AG09309 (cell line): ENCODE measurements at places on chromosomes 16 and 17.

- DNase-seq: no peak
These were observed 68.5 kb downstream of the YPEL2 start for GRCh38 chr17:59399914-59400313.

DNA sequence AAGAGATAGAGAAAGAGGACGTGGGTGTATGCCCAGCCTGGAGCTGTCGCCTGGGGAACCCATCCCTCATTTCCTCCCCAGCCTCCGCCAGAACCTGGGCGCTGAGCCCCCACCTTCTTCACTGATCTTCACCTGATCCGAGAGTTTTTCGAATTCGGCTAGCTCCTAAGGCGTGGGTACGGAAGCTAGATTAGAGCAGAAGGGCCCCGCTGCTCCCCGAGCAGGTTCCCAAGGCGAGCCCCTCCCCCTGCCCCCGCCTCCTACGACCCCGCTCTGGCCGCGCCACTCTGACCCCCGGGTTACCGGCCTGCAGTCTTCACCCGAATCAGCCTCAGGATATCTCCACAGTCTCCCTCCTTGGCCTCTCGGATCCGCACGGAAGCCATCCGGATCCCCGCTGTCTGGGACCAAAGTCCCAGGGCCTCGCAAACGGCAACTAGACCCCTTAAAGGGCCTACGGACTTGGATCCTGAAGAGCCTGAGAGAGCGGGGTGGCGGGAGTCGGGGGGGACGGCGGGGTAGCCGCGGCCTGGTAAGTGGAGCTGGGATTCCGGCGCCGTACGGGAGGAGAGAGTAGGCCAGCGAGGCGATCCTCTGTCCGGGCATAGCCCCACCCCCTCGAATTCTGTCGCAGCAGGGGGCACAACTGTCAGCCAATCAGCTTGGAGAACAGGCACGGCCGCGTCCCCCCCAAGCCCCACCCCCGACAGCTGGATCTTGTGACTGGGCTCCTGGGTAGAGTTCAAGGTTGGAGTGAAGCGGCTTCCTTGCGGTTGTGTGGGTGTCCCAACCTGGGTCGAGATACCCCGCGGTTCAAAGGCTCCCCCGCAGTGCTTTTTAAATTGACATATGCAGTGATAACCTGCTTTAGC is at the start of gene SAT2:
Gene SAT2, minus strand, starts transcription at position 572 of the 872 bp plus-strand sequence. Its CDS starts 186 bp downstream, at position 386.
- peak; percentile 75 for DNase-seq

- DNase-seq: no peak
These were observed 569.9 kb downstream of the HS3ST4 start for GRCh38 chr16:26261621-26262020.

GRCh38 chr16:88034770-88035169 is 83.5 kb downstream of the BANP start:
- no peak for DNase-seq

- DNase-seq: no peak
These were observed 197.3 kb upstream of the SDK2 start for GRCh38 chr17:73841431-73842060.

GRCh38 chr17:31425282-31426040 is 34.0 kb downstream of the RAB11FIP4 start:
- DNase-seq: no peak

- no peak for DNase-seq
These were observed 37.8 kb downstream of the ITGAE start for GRCh38 chr17:3762922-3763776.

DNA sequence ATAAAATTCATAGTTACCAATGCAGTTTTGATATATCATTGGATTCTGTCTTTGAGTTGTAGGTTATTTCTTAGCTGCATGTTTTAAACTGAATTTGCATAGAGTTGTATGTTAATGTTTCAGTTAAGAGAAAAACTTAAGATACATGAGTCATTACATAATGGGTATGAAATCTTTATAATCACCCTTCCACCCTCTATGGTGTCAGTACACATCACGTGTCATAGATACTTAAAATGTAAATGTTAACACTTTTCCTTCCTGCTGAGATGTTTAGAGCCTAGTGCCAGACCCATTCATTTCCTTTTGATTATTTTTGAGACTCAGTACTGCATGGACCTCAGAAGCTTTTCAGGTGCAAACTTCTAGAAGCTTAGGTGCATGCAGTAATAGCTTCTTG is 20.5 kb downstream of the ZNF207 start:
- no peak for DNase-seq

DNA sequence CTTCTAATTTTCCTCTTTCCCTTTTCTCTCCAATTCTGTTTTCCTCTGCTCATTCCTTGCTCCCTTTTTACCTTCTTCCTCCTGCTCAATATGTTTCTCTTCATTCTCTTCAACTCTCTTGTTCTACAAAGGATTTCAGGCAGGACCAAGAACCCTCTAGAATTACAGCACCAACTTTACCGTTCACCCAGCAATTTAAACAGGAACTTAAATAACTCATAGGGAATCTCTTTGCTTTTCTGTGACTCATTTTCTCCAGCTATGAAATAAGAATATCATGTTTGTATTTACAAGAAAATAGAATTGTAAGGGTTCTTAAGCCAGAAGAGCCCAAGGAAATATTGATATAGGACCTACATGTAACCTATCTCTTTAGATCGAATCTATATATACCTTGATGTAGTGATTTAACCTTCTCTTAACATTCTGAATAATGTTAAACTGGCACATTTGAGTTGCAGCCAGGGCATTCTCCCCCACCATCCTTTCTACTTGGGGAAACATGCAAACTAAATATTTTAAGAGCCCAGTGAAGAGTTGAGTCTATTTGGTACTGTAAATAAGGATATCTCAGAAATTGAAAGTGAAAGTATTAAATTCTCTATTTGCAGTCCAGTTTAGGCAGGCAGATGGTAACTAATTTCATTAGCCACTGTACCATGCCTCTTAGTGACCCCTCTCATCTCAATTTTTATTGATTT is 137.0 kb downstream of the ANKFN1 start:
- DNase-seq: no peak

GRCh38 chr16:63312346-63312745 is 1276.1 kb upstream of the CDH8 start:
- DNase-seq: no peak

DNA sequence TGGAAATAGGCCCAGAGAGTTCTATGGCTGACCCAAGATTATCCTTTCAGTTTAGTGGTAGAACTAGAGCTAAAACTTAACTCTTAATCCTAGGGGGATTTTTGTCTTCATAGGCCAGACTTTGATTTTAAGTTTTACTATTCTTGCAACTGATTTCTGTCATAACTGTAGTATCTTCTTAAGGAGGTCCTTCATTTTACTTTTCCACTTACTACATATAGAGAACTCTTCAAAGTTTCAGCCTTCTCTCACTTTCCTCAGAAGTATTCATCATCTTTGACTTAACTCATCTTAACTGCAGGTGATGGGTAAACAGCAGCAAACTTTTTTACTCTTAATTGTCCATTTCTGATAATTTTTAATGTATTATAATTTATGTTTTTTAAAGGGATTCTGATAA is 23.4 kb downstream of the RBBP6 start:
- no peak for DNase-seq

DNA sequence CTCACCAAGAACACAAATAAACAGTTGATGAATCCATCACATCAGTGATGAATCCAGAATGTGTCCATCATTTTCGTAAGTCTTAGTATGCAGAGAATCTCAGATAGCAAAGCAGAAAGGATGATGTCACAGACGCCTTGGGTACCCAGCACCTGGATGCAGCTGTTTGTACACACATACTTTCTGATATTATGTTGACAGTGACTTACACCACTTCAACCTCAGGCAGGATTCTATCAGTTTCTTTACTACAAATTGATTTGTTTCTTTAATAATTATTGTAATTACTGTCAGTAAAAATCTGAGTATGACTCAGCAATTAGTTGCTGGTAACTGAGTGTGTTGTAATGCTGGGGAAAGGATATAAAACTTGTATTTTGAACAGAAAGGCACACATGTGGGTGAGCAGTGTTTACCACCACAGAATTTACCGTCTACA is 159.8 kb downstream of the RPTOR start:
- no peak for DNase-seq

- no peak for DNase-seq
These were observed 2.4 kb upstream of the EIF1 start for GRCh38 chr17:41686281-41686680.

DNA sequence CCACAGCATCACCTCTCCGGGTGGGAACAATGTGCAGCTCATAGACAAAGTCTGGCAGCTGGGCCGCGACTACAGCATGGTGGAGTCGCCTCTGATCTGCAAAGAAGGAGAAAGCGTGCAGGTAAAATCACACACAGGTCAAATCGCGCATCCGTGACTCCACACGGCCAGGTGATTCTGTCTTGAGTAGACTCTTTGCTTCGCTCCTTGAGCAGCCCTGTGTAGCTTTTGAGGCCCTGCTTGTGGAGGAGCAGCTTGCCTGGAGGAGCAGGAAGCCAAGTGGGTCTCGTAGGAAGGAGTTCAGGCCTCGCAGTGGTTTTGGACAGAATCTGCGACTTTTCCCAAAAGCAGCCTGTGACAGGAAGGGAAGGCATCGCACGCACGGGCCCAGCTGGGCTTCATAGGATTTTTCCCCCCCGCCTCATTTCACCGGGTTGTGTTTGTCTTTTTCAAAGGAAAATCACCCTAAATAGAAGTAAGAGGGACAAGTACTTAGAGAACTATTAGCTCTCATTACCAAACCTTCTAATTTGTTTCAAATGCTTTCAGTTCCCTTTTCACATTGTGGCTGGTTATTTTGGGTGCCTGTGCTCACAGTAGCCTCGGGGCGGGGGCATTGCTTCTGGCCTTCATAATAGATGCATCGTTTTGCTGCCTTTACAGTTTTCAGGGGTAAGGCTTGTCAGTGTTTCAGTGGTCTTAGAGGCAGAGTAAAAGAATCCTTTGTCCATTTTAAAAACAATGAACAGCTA is 71.5 kb downstream of the SEC14L1 start:
- DNase-seq: no peak

DNA sequence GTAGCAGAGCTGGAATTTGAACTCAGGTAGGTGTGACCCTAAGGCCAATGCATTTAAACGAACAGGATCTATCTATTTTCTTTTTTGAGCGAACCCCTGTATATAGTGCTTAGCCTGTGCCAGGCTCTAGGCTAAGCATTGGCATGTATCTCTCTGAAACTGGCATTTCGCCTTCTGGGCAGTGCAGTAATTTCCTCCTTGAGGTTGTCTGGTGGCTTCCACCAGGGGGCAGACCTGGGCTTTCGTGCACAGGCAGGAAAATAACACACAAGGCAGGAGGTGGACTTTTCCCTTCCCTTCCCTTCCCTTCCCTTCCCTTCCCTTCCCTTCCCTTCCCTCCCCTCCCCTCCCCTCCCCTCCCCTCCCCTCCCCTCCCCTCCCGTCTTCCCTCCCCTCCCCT is 34.4 kb upstream of the PRKCB start:
- peak; percentile 14 for DNase-seq

DNA sequence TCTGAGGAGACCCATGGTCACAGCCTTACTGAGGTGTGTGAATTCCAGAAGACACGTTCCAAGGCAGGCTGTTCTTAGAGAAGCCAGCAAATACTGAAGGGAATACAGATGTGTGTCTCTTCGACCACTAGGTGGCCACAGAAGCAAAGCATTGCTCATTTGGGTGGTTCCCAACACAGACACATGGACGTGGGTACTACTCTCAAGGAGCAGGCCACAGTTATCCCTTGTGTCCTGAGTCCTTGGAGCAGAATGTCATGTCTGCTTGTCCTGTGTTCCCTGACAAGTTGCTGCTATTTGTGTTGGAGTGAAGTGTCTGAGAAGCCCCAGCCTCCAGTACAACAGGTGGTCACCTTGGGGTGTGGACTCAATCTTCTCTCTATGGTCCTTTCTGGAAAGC is 30.3 kb downstream of the HMOX2 start:
- DNase-seq: no peak

DNA sequence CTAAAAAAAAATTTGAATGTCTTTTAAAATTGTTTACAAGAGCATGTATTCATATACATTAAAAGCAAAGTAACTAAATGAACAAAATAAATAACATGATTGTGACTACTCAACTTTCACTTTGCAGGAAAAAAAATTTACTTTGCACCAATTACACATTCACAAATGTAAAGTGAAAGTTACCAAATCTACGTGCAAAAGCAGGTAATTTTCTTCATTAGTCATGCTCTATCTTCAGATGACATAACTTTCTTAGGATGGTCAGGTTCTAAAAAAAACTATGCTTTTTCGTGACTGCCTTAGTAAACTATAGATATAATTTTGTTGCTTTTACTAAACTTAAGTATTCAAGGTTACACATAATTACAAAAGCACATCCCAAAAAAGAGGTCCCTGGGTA is 17.0 kb upstream of the ABCA10 start:
- no peak for DNase-seq

GRCh38 chr17:61253937-61254574 is 145.6 kb upstream of the TBX2 start:
- no peak for DNase-seq

DNA sequence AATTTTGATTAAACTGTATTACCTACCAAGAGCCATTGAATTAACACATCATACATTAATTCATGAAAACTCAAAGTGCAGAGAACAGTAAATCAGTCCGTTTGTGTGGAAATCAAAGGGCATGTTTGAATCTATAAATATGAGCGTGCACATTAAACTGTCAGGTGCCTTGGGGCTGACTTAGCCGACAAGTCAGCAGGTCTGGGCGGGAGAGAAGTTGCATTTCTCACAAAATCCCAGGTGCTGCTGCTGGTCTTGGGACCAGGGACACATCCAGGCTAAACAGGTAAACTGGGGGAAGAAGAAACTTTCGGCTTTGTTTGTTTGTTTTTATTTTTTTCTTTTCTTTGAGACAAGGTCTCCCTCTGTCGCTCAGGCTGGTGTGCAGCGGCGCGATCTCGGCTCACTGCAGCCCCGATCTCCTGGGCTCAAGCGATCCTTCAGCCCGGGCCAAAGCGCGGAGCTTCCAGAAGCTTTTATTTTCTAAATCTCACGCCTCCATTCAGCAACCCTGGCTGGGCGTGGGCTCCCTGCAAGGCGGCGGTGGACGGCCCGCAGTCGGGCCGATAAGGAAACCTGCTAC is 213.9 kb downstream of the MRTFB start:
- peak; percentile 23 for DNase-seq

- DNase-seq: no peak
These were observed 34.6 kb downstream of the DCAKD start for GRCh38 chr17:45016823-45017222.

DNA sequence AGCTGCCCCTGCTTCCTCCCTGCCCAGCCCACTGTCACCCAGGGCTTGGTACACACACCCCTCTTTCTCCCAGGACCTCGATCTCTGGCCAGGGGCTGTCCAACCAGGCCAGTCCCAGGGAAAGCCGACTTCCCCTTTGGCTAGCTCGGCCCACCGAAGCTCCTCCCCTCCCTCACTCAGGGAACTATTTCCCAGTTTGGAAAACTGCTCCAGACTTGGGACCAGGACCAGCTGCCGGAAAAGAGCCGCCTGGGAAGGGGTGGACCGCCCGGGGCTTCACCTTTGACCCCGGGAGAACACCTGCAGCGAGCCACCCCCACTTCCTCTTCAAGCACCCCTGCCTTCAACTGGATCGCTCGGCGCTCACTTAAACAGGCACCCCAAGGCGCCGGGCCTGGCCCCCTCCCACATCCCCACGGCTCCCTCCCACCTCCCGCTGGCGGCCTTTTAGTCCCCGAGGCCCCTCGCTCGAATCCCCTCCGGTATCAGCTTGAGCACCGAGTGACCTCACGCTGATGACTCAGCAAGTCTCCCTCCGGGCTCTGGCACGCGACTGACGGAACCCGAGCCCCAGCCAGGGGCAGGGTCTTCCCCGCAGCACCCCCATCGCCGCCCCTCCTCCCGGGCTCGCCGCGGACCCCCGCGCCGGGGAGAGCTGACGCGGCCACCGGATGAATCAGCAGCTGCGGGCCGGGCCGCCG is 934 bp downstream of the MAFG start:
- peak; percentile 35 for DNase-seq
